ENCODE measurements at places on chromosomes 12 and 14.

DNA sequence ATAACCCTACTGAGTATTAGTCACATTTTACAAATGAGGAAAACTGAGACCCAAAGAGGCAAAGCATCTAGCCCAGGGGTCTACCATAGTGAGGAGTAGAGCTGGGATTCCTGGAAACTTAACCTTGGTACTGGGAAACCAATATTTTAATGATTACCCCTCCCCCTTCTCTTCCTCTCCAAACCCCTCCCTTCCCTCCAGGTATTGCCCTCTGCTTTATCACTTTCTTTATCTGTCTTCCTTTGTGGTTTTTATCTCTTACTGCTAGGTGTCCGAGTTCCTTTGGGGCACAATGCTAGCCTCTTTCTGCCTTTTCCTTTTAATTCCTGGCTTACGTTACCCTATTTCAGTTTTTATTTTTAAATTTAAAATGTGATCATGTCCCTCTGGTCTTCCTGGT, 2.8 kb downstream of the GABARAPL1 start:
- peak; percentile 17 for DNase-seq

DNA sequence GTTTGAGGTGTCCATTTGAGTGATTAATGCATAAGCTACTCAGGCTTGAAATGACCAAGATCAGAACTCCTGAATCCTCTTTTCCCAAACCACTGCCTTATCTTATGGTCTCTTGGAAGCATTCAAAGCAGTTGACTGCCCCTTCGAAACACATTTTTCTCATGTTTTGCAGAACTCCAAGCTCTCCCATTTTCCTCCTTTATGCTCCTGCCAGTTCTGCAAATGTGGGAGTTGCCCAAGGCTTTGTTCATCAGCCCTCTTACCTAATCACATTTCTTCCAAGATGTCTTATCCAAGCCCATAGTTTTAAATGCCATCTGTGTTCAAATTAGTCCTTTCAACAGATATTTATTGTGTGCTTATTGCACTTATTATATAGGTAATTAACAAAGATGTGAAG, 1.8 kb upstream of the DNAAF2 start:
- no peak for DNase-seq

- no peak for DNase-seq
Measured at GRCh38 chr12:122117979-122118378, 39.4 kb downstream of the MLXIP start.

DNA sequence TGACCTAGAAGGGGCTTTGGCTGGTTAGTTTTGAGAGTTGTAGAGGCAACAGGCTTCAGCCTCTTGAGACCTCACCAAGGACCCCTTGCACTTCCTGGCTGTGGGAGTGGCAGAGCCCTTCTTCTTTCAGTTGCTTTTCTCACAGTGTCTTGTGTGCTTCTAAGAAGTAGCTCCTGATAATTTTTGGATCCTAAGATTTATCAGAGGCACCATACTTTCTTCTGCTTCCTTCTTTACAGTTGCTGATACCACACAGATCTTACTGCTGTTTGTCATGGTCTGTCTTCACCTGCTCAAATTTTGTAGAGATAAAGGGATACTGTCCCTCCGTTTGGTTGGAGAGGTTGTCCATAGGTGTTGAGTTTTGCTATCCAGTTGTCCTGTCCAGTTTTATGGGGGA, 33.8 kb downstream of the VRK1 start:
- DNase-seq: no peak

- DNase-seq: no peak
Measured at GRCh38 chr14:85146779-85147178, 383.2 kb upstream of the FLRT2 start.

GRCh38 chr14:63853831-63854293, 1.1 kb downstream of the SYNE2 start:
- peak; percentile 69 for DNase-seq

- DNase-seq: no peak
Measured at GRCh38 chr14:55780156-55780946, 200.3 kb downstream of the KTN1 start.

DNA sequence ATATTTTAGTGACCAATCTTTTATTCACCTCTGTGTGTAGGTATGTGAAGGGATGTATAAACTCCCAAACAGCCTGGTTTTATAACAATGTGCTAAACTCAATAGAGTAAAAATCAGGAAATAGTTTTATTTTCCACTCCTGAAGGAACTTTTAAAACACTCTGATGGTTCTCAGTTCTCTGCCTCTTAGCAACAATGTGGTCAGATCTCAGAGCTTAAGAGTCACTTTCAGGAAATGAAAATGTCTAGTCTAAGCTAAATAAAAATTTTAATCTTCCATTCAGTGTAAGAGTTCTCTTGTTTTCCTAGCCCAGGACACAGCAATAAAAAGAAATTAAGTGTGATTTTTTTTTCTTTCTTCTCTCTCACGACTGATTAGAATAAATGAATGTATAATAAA, 718.0 kb downstream of the C12orf50 start:
- no peak for DNase-seq

DNA sequence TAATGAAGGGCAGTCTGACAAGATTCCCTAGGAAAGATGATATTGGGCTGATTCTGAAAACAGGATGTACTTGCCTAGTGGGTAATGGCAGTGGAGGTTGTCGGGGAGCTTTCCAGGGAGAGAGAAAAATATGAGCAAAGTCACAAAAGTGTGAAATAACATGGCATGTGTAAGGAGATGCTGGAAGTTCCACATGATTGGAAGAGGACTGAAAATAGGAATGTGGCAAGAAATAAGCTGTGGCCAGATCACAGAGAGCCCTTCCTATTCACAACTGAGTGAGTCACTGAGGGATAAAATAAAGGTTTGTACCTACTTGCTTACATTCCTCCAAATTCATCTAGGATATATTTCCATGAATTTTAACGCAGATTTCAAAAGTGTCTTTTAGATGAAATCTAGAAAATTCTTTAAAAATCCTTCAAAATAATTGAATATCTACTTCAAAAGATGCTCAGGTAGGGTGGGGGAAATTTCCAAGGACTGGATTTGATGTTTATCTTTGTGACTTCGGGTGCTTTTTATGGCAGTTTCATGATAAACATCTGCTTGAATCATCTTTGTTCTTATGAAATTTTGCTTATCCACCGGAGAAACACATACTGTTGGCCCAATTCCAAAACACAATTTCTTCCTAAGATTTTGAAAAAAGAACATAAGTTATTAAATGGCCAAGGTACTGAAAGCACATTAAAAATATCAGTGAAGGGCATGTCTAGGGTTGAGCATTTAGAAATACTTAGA, 36.3 kb upstream of the SLC2A13 start:
- no peak for DNase-seq

GRCh38 chr12:108004319-108004718, 124.8 kb upstream of the WSCD2 start:
- DNase-seq: no peak

- DNase-seq: no peak
Measured at GRCh38 chr12:56948457-56948777, 9.0 kb downstream of the RDH16 start.

DNA sequence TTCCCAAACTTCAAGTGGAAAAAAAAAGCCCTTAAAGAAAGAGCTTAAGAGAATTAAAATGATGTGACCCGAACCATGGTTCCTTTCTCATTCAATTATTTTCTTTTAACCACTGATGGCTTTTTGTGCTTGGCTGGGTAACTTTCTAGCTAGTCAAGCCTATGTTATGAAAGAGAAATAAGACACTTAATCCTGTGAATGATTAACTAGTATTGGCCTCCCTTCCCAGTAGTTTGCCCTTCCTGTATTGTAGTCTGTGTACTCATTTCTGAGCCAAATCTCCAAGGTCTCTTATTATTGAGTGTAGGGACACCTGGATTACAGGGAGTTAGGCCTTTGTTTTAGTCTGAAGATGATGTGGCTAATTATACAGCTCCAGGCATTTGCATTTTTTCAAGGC, 353.0 kb downstream of the RAD51B start:
- no peak for DNase-seq

DNA sequence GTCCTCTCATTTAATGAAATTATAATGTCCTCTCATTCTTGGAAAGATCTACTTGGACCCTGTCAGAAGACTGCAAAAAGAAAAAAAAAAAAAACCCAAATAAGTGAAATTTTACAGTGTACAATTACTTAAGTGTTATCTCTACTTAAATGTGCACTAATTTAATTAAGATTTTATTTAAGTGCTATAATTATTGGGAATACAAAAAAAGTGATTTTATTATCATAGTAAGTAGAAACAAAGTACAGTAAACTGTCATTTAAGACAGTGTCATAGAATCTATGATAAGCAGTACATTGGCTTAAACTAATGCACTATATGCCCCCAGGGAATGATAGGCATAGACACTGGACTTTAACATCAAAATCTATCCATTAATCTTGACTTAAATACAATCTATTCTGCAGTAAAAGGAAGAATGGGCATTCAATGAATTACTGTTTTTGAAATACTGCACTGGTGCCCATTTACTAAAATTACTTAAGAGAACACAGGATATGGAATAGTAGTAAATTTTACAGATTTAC, 23.3 kb downstream of the INSM2 start:
- DNase-seq: no peak

DNA sequence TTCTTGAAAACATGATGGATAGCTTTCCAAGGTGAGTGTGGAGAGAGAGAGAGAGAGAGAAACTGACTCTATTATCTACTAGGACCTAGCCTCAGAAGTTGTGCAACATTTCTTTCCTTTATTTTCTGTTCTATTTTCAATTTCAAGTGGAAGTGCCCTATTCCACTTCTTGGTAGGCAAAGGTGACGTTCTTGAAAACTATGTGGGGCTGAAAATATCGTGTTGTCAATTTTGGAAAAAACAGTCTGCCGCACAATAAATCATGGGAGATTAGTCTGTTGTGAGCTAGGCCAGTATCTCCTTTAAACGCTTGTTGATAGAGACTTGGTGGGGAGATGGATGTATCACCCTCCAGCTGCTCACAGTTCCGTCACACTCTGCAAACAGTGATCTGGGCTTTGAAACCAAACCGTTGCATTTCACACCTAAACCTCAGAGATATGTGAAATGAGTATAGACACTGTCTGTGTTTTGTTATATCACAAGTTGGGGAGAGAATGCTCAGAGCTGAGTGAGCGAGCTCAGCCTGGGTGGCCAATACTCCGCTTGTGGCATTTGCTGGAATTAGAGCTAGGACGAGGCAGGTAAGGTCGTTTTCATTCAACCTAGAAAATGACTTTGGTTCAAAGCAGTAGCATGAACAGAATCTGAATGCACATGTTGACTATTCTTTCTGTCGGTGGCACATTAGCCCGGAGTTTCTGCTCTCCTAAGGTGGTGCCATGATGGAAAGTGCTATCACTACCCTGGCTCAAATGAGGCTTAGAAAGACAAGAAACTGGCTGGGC, 75.1 kb upstream of the ST8SIA1 start:
- DNase-seq: peak; percentile 92

- DNase-seq: no peak
Measured at GRCh38 chr12:105368047-105368646, 37.7 kb downstream of the C12orf75 start.

GRCh38 chr12:76020281-76020680, 11.3 kb downstream of the PHLDA1 start:
- DNase-seq: peak; percentile 92

GRCh38 chr12:80920006-80920405, 17.7 kb downstream of the LIN7A start:
- no peak for DNase-seq

- no peak for DNase-seq
Measured at GRCh38 chr12:97168804-97169203, 261.7 kb downstream of the NEDD1 start.

DNA sequence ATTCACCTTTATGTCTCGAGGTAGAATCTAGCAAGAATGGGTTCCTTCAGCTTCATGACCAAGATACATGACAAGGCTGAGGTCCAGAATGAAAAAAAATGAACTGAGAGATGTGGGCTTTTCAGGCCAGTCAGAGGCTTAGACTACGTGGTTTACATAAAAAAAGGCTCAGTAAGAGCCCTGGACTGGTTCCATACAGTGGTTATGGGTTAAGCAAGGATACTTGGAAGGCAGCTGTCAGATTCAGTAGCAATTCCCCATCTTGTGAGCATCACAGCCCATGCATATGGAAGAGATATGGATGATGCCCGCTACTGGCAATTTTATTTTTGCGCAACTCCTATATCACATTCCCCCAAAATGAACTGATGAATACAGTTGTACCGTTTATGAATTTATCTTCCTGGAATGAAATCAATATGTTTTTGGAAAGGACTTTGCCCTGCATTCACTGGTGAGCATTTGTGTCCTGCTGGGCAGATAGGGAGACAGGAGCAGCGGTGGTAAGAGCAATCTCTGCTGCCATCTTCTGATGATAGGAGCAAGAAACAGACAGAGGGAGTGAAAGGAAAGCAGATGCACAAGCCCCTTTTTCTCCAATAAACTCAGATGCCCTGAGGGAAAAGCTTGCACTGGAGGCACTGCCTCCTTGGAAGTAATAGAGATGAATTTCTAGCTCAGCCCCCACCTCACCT, 280.4 kb downstream of the GALC start:
- no peak for DNase-seq
